Stimulated activated CD8-positive, alpha-beta memory T cell treated with anti-CD3 and anti-CD28 coated beads, Interleukin-12 subunit alpha, Interleukin-12 subunit beta, amount 100 ng/mL, for 4 hours (primary cell): ENCODE measurements at places on chromosomes 5 and 9.

DNA sequence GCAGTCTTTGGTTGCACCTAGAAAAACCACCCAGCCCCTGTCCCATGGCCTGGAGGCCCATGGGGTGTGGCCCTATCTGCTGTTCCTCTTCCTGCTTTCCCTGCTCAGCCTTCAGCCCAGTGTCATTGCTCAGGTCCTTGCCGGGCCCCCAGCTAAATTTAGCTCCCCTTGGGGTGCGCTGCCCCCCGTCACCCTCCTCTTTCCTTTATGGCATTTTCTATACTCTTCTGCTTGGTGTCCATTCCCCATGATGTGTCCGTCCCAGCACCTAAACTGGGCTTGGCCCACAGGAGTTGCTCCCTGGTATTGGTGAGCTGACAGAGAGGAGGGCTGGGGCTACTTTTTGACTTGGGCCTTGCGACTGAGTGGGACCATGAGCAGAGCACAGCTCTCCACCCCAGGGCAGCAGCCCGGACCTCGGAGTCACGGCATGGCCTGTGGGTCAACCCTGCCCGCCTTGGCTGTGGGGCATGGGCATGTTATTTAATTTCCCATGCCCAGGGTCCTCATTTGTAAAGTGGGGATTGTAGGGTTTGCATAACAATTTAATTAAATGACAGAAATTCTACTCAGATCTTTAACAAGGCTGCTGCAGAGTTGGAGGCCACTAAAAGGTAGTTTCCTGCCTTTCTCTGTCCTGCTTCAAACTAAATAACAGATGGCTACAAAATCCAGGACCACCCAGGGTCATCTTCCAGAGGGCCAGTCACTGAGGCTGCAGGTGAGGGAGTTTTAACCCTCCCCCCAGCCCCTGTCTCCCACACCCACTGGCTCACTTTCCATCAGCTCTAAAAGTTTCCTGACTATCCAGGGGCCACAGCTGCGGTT lies 98.2 kb downstream of the DAP start:
- no peak for DNase-seq

DNA sequence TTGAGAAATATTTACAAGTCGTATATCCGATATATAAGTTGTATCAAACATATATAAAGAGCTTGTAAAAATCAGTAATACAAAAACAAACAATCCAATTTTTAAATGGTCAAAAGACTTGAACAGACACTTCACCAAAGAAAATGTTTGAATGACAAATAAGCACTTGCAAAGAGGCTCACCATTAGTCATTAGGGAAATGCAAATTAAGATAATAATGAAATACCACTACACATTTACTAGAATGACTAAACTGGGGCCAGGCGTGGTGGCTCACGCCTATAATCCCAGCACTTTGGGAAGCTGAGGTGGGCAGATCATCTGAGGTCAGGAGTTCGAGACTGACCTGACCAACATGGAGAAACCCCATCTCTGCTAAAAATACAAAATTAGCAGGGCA lies 134.6 kb upstream of the HAND1 start:
- DNase-seq, result no peak

GRCh38 chr9:136854113-136854841 lies 2.1 kb downstream of the MAMDC4 start:
- DNase-seq, result no peak

DNA sequence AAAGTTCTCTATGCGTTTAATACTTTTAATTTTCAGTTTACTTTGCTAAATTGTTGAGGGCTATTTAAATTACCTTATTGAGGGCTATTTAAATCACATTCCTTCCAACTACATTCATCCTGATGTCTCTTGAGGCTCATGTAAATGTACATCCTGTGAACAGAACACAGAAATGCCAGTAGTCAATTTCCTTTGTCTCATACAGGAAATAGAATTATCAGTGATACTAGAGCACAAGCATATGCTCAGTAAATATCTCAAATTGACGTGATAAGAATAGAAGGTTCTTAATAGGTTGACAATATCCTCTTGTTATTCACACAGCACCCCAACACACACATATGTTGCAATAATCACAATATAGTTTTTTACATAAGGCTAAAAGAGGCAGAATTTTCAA lies 449.0 kb downstream of the CYLC2 start:
- DNase-seq, result no peak
